ENCODE measurements at places on chromosomes 5 and 9.

- DNase-seq = no peak
These were observed 27.2 kb downstream of the NOTCH1 start for GRCh38 chr9:136518623-136519022.

- no peak for DNase-seq
These were observed 122.2 kb upstream of the TBCA start for GRCh38 chr5:77898385-77898784.

GRCh38 chr5:145960166-145960565, 23.8 kb downstream of the SH3RF2 start:
- DNase-seq = no peak

DNA sequence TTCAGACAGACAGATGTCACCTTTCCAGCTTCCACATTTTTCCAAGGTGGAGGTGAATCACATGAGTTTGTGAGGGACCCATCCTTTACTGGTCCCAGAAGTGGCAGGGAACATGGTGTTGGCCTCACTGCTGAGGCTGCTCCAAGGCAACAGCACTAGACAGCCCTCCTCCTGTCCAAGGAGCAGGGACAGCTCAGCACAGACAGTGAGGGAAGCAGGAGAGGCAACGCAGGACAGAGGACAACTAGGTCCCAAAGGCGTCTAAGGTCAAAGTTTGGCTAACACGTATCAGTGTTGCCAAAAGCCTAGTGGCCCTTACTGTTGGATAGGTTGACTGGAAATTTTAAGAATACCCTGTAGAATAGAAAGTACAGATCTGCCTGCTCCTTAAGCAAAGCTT, 251.7 kb upstream of the PANK3 start:
- DNase-seq = no peak

- no peak for DNase-seq
These were observed 4.6 kb downstream of the PTAR1 start for GRCh38 chr9:69755205-69755604.

DNA sequence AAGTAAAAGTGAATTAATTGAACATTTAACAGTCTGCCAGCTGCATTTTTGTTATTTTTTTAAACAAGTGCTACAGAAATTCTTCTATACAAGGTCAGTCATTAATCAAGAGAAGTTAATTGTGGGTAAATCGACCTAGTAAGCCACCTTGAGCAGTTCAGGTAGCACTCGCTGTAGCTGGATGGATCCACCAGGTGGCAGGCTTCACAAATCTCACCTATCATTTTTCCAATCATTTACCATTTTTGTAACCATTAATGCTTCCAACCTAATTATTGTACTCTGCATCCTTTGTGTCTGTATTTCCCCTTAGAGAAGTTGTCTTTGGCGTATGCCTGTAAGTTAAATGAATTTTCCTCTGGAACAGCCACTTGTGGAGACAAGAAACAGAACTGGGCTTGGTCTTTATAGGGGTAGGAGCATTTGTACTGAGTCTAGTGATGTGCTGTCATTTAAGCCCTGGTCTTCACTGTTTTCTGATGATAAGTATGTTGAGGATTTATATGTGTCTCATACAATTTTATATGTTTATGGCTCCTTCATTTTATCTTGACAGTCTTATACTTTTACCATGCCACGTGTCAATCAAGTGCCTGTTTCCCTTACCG, 39.5 kb downstream of the CD180 start:
- peak; percentile 40 for DNase-seq

- no peak for DNase-seq
These were observed 41.6 kb upstream of the PDE8B start for GRCh38 chr5:77168879-77169244.

- DNase-seq = no peak
These were observed 71.9 kb upstream of the LARP1 start for GRCh38 chr5:154683101-154683880.

DNA sequence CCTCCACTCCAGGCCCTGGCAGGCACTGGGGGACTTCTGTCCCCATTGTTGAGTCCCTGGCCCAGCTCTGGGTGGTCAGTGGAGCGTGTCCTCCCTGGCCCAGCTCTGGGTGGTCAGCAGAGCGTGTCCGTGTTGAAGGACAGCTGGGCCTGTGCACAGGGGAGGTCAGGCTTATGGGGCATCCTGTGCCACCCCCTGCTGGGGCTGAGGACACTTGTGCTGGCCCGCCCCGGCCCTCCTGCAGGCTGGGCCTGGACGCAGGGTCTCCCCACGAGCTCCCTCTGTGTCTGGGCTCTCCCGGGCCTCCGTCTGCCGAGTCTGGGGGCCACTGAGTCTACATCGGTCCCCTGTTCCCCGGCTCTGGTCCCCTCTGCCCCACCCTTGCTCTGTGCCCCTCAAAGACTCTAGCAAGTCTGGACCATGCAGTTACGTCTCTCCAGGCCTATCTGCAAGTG, 11.5 kb upstream of the CLIC3 start:
- peak; percentile 70 for DNase-seq

GRCh38 chr5:177498013-177498787, 796 bp upstream of the PDLIM7 start:
- DNase-seq = peak; percentile 63

DNA sequence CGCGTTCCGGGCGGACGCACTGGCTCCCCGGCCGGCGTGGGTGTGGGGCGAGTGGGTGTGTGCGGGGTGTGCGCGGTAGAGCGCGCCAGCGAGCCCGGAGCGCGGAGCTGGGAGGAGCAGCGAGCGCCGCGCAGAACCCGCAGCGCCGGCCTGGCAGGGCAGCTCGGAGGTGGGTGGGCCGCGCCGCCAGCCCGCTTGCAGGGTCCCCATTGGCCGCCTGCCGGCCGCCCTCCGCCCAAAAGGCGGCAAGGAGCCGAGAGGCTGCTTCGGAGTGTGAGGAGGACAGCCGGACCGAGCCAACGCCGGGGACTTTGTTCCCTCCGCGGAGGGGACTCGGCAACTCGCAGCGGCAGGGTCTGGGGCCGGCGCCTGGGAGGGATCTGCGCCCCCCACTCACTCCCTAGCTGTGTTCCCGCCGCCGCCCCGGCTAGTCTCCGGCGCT, at the start of gene DAPK1:
DAPK1 (plus strand) TSS at position 264 of the 442 bp plus-strand sequence. CDS start 1,211 bp downstream, outside the sequence.
- peak; percentile 82 for DNase-seq

DNA sequence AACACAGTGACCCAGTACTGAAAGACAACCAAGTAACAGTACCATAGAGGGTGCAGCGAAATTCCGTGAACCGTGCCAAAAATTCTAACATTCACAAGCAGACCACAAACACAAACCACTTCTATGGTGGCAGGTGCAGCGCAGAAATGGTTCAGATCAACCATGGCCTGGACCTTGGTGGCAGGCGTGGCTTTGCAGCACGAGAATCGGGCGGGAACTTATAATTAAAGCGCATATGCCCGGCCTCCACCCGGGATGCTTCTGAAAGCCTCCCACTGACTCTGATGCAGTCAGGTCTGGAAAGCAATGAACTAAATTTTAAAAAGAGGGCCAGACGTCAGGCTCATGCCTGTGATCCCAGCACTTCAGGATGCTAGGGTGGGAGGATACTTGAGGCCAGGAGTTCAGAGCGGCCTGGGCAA, 68.0 kb upstream of the TBC1D9B start:
- no peak for DNase-seq

GRCh38 chr5:171410181-171410580, 9.3 kb upstream of the FGF18 start:
- no peak for DNase-seq

DNA sequence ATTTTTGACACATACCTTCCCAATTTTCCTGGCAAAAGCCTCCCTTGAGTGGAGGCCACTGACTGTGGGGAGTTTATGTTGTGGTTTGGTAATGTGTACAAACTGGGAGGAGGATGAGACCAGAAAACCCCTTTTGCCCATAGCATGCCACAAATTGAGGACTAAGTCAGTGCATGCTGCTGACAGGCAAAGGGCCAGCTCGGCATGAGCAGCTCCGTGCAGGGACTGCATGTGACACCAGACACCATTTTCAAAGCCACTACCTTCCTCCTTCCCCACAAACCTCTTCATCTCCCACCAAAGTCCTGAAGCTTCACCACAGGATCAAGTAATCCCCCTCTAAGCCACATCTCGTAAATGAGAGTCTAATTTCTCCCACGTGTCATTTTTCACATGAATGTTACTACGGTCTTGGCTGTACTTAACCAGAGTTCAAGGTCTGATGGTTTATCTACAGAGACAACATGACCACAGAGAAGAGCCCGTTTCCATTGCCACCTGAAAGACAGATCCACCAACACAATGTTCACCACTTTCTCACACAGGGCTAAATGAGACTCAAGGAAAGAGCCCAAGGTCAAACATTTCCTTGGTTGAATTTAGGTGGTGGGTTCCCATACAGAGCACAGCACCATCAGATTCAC, 106.5 kb downstream of the NFIB start:
- no peak for DNase-seq

- DNase-seq = no peak
These were observed 75.0 kb upstream of the IL6ST start for GRCh38 chr5:56069652-56070226.

- no peak for DNase-seq
These were observed 9.9 kb upstream of the OSMR start for GRCh38 chr5:38835887-38836286.

DNA sequence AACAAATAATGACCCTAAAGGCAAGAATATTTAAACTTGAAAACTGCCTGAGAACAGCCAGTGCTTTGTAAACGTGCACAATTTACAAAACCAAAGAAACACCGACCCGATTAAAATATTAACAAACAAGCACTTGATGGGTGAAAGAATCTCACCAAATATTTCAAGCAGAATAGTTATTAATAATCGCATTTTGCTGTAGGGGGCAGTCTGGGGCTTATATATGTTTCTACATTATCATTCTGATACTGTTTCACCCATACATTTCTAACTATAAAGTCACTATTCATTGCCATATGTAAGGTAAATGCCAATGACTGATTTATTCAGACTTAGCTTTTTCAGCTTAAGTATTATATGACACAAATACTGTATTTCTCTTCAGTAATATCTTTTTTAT, 37.7 kb downstream of the UBAP2 start:
- no peak for DNase-seq

DNA sequence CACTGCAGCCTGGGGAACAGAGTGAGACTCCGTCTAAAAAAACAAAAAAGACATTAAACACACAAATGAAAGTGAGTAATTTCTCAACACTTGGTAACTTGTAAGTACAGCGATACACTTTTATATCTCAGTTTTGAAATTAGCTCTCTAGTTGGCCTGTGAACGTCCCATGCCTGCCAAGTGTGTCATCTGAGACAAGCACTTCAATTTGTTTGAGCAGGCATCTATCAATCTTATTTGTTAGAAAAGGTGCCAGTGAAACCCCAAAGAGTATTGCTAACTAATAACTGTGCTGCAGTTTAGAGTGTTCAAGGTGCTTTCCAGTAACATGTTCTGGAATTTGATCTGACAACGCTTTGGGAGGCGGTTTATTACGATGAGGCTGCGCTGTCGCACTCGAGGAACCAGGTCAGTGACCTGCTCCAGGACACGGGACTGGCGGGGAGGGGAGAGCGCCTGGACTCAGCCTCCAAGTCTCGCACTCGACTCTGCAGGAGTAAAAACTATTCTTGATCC, 1.1 kb upstream of the SPIN1 start:
- DNase-seq = peak; percentile 42

- no peak for DNase-seq
These were observed 277.0 kb downstream of the DIRAS2 start for GRCh38 chr9:90365666-90366065.

DNA sequence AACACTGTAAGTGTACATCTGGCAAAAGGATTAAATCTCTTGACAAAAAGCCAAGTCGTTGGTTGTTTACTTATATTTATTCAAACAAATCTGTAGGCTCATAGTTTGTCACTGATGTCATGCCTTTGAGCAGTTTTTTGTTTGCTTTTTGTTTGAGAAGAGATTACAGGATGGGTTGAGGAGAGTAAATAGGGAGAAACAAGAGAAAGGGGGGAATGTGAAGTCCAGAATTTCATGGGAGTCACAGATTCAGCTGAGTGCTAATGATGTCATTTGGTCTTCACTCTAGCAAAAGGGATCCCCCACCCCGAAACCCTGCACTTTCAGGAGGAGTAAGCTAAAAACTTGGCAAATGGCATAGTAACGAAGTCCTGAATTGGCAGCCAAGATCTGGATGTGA, 337.4 kb downstream of the GLIS3 start:
- no peak for DNase-seq

- DNase-seq = no peak
These were observed 299.2 kb downstream of the EDIL3 start for GRCh38 chr5:84085387-84086041.

- no peak for DNase-seq
These were observed 423.0 kb upstream of the KIF2A start for GRCh38 chr5:61882901-61883500.

- no peak for DNase-seq
These were observed 152.0 kb downstream of the PRR16 start for GRCh38 chr5:120615967-120616645.

GRCh38 chr5:60259730-60260129, 366.2 kb upstream of the PDE4D start:
- DNase-seq = no peak

DNA sequence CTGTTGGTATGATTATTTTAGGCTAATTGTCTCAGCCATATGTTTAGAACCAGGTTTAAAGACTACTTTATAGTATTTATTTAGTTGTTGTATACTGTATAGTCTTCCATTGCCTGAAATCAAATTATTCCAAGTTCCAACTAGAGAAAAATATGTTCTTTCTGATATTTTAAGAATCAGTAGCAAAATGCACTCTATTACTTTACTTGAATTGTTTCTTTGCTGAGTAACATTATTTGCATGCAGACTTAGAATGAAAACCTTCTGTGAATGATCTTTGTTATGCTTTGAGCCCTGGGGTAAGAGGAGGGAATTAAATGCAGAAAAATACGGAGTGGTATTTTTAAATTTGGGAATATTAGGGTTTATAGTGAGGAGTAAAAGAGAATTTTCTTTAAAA, 47.9 kb downstream of the MEGF10 start:
- no peak for DNase-seq

DNA sequence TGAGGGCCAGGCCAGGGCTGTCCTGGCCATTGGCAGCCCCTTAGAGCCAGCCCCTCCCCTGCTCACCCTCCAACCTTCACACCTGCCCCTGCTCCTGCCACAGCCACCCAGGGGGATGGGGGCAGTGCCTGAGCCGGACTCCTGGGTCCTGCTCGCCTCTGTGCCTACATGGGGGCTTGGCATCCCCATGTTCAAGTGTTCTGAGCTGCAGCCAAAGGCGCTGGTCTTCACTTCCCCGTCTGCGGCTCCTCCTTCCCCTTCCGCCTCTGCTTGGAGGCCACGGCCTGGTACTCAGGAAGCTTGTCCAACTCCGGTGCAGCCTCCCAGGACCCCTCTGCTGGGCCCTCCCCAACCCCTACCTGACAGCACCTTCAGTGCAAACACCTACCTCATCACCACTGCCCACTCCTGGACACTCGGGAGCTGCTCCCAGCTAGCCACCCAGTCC, 2.3 kb upstream of the DNLZ start:
- no peak for DNase-seq

GRCh38 chr9:93143830-93144530, 9.9 kb upstream of the NINJ1 start:
- DNase-seq = no peak

All from nephron progenitor cell (in vitro differentiated cells).